Fibroblast of skin of abdomen (primary cell): ENCODE measurements at places on chromosomes 11 and 22.

GRCh38 chr11:114401311-114401710 is 845 bp downstream of the RBM7 start:
- no peak for DNase-seq

GRCh38 chr11:65834202-65834601 is 439 bp downstream of the SNX32 start:
- no peak for DNase-seq

- no peak for DNase-seq
Observed at GRCh38 chr11:16311831-16312230, 44.5 kb downstream of the SOX6 start.

- peak; percentile 14 for DNase-seq
Observed at GRCh38 chr11:120229451-120230424, 10.2 kb upstream of the POU2F3 start.

GRCh38 chr11:68724293-68724692 is 27.0 kb downstream of the TESMIN start:
- no peak for DNase-seq

DNA sequence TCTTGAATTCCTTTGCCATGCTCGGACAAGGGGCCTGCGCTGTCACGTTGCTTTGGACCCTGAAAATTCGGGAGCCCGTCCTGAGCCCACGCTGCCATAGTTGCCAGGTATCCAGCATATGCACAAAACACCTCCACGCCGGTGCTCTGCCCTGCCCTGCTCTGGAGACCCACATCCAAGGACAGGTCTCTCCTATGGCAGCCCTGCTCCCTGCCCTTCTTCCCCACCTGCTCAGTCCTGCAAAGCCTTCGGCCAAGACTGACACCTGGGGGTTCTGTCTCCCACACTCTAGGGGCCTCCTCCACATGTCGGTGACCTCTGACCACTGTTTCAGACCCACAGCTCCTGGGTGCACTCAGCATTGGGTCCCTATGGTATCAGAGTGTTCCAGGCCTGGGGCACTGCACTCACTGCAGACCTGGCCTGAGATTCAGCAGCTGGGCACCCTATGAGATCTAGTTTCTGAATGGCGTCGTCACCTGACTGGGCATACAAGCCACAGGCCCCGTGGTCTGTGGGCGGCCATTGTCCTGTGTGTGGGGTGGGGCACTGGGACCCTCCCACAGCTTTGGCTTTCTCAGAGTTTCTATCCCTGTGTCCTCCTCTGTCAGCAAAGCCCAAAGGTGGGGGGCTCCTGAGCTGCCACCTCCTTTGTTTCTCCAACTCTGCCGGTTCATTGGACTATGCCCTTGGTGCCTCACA is 2.0 kb upstream of the KRTAP5-6 start:
- no peak for DNase-seq

DNA sequence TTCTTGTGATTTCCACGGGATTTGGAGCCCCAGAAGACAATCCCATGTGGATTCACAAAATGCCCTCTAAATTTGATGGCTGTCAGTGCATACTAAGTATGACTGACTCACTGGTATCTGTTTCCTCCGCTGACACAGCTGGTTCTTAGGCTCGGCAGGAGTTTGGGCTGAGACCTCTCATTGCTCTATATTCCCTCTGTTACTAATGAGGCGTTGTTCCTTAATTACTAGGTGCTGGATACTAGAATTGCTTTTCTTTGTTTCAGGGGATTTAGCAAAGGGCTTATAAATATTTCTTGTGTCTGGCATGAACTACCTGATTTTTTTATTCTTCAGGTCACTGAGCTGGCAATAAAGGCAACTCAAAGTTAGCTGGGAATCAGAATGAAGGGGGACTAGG is 53.2 kb upstream of the EHF start:
- no peak for DNase-seq

DNA sequence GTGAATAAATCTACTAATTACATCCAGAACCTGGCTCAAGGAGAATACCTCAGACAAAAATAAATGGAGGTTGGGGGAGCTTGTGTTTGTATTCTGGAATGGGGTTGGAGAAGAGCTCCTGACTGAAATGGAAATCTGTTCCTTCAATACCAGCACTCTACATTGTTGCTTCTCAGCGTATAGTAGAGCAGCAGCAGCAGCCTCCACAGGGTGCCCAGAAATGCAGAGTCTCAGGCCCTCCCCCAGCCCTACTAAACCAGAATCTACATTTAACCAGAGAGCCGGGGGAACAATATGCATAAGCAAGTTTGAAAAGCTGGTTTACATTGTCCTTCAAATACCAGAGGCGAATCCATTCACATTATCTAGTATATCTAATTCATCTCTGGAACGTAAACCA is 474.8 kb downstream of the NTM start:
- DNase-seq: no peak

DNA sequence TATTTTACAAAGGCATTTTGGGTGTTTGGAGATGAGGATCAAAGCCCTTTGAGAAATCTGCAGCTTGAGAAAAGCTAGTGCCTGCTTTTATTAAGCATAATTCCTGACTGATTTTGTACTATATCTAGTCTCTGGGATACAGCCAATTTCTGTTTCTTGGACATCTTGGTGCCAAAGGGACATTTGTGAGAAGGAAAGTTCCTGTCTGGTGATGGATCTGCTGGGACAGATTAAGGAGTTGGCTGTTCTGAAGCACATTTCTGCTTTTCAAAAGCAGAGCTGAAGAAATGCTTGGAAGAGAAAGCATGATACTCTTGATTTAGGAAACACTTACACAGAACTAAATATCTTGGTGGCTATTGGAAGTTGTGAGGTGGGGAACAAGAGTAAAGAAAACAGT is 254.6 kb upstream of the CCDC90B start:
- no peak for DNase-seq

- DNase-seq: no peak
Observed at GRCh38 chr22:49803737-49804375, 23.8 kb downstream of the BRD1 start.

DNA sequence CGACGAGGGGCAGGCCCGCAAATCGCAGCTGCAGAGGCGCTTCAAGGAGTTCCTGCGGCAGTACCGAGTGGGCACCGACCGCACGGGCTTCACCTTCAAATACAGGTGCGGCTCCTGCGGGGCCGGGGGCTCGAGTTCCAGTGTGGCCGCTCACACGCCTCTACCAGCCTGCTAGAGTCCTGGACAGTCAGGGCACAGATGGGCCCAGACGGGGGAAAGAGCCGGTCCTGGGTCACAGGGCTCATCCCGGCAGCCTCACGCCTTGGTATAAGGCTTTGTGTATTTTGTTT is 506 bp downstream of the MCM5 start:
- no peak for DNase-seq

DNA sequence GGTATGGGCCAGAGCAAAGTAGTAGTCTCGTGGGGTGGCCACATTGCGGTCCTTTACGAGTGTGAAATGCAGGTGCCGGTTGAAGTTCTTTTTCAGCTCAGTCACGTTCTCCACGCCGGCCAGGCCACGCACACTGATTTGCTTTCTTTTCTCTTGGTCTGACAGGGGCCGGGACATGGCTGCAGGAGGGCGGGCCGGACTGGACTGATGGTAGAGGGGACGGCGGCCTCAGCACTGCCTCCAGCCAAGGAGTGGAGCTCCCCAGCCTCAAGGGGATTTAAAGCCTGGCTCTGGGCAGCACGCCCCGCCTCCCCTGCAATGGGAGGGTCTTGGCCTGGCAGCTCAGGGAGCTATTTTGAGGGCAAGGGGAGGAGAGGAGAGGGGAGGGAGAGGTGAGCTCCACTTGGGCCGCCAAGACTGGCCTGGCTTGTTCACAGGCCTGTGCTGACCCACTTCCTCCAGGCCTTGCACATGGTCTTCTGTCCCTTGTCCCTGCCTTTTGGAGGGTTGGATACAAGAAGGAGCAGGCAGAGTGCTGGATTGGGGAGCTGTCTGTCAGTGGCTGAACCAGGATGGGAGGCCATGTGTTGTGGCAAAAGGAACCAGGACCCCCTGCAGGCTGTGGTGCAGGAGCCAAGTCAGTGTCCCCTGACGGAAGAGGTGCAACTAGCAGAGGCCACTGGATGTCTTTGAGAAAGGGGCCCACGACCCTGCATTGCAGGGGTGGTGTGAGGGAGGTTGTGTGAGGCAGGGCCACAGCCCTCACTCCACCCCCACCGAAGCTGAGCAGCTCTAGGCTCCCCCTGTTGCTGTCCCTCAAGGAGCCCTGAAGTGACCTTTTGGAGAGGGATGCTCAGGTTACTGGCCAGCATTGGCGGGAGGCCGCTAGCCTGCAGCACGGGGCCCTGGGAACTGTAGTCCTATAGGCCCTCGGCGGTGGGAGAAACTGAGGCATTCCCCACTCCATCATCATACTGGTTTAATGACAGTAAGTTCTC is at the start of gene PYGM:
Gene PYGM, minus strand, starts transcription at position 253 of the 998 bp plus-strand sequence. Its CDS starts 76 bp downstream, at position 177.
- DNase-seq: peak; percentile 28

DNA sequence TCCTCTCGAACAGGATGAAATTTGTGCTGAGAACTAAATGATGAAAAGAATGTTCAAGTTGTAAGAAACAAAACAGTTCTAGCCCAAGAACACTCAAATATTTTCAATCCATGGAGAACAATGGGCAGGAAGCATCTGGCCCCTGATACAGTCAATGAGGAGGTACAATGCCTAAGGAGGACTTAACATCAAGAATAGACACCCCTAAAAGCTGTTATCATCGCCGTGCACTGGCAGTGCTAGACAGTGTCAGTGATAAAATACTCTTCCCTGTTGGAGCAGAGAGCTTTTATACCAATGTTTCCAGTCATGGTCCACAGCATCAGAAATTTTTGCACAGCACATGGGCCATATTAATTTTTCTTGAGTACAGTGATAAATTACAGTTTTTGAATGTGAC is 20.2 kb upstream of the VSTM5 start:
- DNase-seq: no peak

- no peak for DNase-seq
Observed at GRCh38 chr11:31160504-31161422, 208.8 kb downstream of the DCDC1 start.

DNA sequence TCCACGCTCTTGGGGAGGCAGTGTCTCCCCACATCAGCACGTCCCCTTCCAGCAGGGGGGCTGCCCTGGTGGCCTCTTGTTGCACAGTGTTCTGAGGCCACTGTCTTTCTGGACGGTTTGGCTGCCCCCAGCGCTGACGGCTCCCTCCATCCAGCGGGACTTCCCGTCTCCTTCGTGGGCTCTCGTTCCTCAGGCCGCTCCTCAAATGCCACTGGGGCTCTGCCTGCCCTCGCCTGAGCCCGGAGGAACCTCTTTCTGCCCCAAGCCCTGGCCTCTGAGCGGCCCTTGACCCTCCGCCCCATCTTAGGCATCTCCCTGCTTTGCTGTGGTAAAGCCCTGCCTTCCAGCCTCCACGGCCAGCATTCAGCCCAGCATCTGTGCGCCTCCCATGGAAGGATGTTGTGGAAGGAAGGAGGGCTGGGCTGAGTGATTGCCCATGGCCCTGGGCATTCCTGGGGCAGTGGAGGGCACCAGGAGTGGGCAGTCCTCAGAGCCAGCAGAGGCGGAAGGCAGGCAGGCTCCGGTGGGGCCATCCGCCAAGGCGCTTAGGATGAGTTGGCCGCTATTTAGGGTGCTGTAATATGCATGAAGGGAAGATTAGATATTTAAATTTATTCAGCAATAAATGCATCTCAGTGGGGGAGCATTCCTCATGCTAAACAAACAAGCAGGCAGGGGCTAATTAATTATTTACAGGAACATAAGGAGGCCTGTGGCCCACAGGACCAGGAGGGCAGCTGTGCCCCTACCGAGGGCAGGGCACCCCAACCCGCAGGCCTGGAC is 17.8 kb downstream of the OTUB1 start:
- no peak for DNase-seq

GRCh38 chr11:126495281-126496220 is 140.1 kb downstream of the ST3GAL4 start:
- no peak for DNase-seq

GRCh38 chr11:1044160-1044559 is 7.6 kb upstream of the MUC6 start:
- DNase-seq: no peak

DNA sequence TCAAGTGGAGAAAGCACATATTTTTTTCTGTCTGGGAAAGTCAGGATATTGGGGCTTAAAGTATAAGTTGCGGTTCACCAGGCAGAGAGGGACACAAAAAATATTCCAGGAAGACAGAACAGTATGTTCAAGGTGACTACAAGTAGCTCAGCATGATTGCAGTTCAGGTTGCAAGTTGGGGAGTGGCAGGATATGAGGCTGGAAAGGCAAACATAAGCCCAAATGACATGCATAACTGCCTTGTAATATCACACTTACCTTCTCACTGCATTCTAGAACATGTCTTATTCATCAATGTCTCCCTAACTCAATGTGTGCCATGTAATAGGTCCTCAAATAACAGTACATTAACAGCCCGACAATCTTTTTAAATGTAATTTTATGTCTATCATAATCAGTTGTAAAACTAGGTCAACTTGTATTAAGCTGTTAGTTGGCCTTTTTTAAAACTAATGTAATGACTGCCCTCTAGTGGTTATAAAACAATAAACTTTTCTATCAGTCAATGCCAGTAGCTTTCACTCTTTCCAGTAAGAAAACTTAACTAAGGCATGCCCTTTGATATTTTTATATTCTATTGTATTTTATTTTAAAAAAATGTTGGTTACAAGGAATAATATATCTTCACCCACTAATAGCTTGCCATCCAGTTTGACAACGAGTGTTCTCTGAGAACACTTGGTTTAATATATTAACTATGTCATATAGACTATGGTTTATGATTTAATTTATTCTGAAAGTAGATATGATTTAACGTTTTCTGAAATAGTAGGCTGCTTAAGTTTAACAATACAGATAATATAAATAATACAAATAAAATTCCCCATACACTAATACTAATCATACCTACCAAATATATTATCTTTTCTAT is 39.4 kb upstream of the CFAP300 start:
- peak; percentile 55 for DNase-seq

GRCh38 chr11:2548596-2548995 is 103.8 kb downstream of the KCNQ1 start:
- DNase-seq: no peak

GRCh38 chr11:56842814-56843794 is 94.6 kb upstream of the OR9G4 start:
- DNase-seq: no peak

GRCh38 chr22:50323900-50324299 is 2.9 kb downstream of the DENND6B start:
- no peak for DNase-seq

- no peak for DNase-seq
Observed at GRCh38 chr11:86039094-86039493, 29.8 kb downstream of the PICALM start.
